Activated CD4-positive, CD25-positive, alpha-beta regulatory T cell treated with anti-CD3 and anti-CD28 coated beads, Interleukin-2, amount 50 U/mL, for 24 hours (primary cell): ENCODE measurements at places on chromosomes 7 and 10.

GRCh38 chr7:128886391-128887168 lies 23.9 kb downstream of the ATP6V1F start:
- no peak for ATAC-seq

GRCh38 chr10:99297033-99297432 lies 32.1 kb upstream of the CNNM1 start:
- no peak for ATAC-seq

GRCh38 chr7:142362349-142362748 lies 104.5 kb upstream of the PRSS58 start:
- ATAC-seq = no peak

DNA sequence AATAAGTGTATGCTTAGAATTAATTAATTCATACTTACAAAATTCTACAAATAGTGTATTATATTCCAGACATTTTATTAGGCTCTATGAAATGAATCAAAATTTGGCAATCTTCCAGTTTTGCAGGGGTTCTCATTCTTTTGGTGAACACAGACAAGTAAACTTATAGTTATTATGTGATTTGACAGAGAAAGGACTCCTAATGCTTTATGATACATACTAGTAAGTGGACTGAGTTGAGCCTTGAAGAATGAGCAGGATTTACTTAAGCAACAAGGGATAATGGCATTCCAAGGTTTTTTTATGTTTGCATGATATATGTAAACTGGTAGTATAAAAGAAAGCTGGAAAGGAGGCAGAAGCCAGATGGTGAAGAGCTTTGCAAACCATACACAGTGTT lies 145.7 kb upstream of the FERD3L start:
- ATAC-seq = no peak

DNA sequence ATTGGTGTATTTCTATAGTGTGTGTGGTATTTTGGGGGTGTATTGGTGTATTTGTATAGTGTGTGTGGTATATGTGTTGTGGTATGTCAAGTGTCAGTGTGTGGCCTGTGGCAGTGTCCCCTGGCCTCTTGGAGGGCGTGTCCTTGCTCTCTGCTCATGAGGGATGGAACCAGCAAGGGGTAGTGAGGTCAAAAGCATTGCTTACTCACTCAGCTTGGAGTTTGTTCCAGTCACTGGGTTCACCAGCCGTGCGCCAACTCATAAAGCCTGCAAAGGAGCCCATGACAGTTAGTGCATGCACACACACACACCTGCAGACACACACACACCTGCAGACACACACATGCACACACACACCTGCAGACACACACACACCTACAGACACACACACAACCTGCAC lies 4.3 kb upstream of the TRPV6 start:
- no peak for ATAC-seq

DNA sequence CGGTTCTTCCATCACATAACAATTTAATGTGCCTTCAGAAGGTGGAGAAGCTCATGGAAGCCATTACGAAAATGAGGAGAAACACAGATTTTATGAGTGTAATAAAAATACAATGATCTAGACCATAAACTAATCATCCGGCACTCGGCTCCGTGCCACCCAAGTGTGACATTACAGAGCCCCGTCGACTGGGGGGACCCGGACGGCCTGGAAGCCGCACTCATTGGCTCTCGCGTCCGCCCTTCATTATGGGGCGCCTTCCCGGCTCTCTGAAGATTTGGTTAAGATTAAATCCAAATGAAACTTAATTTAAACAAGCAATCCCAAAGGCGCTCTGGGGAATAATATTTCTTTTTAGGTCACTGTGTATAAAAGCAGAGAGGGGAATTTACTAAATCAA lies 242.6 kb downstream of the DNAJB6 start:
- no peak for ATAC-seq

DNA sequence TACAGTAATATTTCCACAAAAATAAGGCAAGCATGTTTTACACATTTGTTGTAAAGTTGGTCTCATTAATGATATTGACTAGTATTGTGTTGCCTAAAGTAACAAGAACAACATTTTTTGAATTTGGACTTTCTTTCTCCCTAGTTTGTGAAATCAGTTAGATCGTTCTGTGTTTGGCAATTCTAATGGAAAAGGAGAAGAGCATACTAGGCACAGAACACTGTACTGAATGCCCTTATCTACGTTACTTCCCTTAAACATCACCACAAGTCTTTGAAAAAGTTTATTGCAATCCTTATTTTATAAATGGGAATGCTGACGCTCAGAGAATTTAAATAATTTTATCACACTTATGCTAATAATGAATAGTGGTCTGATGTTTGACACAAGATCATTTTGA lies 372.2 kb downstream of the EXOC4 start:
- ATAC-seq = no peak

GRCh38 chr10:74936577-74937265 lies 110.3 kb downstream of the KAT6B start:
- no peak for ATAC-seq

GRCh38 chr7:46786221-46786954 lies 795.5 kb downstream of the TNS3 start:
- no peak for ATAC-seq

DNA sequence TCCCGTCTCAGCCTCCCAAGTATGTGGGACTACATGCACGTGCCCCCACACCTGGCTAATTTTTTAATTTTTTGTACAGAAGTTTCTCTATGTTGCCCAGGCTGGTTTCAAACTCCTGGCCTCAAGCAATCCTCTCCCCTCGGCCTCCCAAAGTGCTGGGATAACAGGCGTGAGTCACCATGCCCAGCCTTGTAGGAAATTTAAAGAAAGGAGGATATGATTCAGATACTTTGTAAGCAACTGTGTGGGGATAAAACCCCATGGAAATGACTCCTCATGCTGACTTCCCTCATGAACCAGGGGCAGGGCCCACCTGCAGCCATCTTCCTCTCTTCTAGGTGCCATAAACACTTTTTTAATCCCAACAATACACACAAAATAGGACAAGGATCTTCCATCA lies 50.2 kb downstream of the APBB1IP start:
- ATAC-seq = no peak
